Head of caudate nucleus (tissue), 42 donors: ENCODE measurements at places on chromosomes 6 and 20.

DNA sequence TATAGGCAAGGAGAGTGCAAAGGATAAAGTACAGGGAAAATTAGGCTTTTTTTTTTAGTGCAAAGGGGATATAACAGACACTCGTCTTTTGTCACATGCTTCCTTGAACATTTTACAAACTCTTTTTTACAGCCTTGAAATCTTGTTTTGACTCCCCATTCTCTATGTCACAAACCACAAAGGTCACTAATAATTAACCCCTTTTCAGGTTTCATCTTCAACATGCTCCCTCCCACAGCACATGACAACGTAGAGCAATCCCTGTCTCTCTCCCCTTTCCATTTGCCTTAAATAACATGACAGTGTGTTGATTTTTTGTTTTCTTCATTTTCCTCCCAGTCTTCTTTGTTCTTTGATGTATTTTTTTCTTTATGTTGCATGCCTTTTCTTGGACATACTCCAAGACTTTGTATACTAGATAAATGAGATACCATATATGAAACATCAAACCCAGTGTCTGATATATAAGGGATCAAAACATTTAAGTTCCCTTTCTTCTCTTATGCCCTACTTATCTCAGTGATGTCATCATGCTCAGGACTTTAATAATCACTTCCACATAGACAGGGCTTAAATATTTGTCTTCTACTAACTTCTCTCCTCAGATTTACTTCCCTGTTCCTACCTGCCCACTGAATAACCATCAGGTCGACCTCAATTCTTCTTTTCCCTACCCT, 378.7 kb upstream of the HSF2 start:
- DNase-seq: no peak

DNA sequence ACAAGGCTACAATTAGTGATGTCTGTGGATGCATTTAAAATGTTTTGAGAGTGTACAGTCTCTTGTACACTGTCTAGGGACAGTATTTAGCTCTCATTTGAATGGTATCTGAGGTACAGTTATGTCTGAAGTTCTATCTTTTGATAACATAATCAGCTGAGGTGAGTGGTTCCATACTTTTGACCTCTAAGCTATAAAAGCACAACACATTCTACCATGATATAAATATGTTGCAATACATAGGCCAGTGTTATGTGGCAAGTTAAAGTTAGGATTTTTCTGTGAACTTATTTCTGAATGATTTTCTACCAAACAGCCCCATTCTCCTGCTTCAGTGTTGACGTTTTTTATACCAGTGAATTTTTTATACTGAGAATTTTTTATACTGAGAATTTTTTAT, 77.6 kb downstream of the AKAP7 start:
- no peak for DNase-seq

DNA sequence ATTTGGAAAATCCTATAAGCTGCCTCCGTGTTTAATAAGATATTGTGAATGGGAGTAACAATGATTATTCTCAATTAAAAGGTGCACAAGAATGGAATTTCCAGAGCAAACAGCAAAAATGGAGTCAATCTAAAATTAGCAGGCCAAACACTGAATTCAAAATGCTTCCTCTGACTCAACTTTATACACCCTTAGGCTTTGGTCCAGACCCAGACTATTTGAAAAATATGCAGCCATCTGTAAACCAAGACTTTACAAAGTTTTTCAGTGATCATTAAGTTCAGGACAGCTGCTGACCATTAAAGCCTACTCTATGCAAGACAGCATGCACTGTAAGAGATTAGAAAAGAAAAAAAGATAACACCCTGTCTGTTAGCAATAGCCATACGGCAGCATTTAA, 39.4 kb upstream of the CCN6 start:
- no peak for DNase-seq

DNA sequence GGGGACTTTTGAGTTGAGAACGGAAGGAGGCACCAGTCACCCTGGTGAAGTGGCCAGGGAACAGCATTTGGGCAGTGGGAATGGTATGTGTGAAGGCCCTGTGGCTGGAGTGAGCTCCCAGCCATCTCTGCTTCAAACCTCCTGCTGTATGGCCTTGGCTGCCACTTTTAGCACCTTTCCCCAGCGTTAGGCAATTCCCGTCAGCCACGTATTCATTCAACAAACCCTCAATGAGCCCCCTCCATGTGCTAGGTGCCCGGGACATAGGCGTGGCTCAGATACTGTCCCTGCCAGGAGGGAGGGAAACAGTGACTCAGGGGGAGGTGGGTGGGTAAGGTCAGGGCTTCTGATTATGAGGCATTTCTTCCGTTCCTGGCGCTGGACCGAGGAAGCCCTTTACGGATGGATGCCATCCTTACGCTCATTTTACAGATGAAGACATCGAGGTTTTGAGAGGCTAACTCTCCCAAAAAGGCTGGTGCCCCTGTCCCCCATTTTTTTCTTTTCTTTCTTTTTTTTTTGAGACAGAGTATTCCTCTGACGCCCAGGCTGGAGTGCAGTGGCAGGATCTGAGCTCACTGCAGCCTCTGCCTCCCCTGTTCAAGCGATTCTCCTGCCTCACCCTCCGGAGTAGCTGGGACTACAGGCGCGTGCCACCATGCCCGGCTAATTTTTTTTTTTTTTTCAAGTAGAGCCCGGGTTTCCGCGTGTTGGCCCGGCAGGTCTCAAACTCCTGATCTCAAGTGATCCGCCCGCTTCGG, 37.5 kb downstream of the SRC start:
- no peak for DNase-seq

- DNase-seq: no peak
Observed at GRCh38 chr6:84082689-84083265, 49.2 kb downstream of the MRAP2 start.

DNA sequence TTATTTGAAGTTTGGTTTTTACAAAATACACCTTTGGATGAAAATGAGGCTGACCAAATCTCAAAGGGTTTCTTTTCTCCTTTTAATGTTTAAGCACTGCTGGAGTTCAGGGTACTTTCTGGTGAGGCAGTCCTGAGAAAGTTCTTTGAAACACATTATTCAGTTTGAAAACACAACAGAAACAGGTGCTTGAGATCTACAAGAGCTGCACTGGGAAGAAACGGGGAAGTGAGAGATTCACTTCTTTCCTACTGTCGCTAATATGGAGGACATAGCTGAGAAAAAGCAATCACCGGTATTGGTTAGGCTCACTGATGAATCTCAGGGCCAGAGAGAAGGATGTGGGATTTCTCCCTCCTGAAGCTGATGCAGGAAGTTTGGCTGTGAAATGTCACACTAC, 22.9 kb upstream of the TMEM170B start:
- no peak for DNase-seq

- no peak for DNase-seq
Observed at GRCh38 chr6:16929809-16930208, 168.5 kb upstream of the ATXN1 start.

GRCh38 chr20:22688485-22688884, 104.1 kb upstream of the FOXA2 start:
- no peak for DNase-seq

GRCh38 chr20:38873050-38873581, 53.1 kb upstream of the FAM83D start:
- no peak for DNase-seq

GRCh38 chr6:6926856-6927255, 180.9 kb upstream of the RREB1 start:
- DNase-seq: no peak

DNA sequence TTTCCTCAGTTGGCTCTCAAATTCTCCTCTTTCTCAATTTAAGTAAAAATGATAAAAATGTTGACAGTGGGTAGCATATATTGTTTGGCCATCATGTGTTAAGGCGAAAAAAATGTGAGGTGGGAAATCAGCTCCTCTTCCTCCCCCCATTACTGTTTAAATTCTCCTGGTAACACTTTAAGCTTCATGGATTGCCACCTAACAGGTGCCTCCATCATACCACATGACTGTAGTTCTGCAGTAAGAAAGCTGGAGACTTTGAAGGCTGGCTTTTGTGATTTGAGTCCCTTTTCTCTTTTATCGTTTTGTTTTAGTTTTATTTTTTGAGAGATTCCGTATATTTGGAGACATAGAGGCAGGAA, 1.2 kb downstream of the ZFAND3 start:
- DNase-seq: no peak

DNA sequence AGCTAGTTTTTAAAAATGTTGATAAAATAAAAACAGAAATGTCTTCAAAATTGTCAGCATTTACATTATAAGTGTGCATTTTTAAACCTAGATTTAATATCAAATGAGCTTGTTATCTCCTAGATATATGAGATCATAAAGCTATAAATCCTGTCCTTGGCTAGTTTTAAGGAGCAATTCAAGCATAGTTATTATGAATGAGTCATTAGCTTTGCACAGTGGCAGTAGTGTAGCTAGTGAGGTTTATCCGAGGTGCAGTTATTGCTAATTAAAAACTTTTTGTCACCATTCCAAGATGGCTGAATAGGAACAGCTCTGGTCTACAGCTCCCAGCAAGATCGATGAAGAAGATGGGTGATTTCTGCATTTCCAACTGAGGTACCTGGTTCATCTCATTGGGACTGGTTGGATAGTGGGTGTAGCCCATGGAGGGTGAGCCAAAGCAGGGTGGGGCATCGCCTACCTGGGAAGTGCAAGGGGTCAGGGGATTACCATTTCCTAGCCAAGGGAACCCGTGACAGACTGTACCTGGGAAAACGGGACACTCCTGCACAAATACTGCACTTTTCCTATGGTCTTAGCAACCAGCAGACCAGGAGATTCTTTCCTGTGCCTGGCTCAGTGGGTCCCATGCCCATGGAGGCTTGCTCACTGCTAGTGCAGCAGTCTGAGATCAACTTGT, 108.8 kb upstream of the SYNCRIP start:
- DNase-seq: no peak

- DNase-seq: no peak
Observed at GRCh38 chr20:43558412-43559146, at the start of gene SGK2. SGK2 (plus strand) TSS chr20:43559027; CDS start chr20:43566496, 7,469 bp downstream.

DNA sequence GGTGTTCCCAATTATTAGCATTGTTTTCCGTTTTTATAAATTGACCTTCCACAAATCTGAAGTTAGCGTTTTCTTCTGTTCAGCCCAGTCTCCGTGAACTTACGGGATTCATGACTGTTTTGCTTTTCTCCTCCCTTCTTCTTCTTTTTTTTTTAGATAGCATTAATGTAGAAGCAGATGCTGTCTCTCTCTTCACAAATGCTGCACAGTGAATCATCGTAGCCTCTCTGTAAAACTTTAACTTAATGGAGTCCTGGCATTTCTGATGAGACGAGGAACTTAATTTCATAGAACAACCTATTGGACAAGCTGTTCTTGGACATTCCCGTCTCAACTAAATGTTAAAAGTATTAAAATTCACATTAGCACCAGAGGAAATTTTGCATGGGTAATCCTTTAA, 138.0 kb upstream of the EEF1E1 start:
- DNase-seq: no peak

GRCh38 chr6:139926711-139927110, 552.3 kb upstream of the CITED2 start:
- no peak for DNase-seq

DNA sequence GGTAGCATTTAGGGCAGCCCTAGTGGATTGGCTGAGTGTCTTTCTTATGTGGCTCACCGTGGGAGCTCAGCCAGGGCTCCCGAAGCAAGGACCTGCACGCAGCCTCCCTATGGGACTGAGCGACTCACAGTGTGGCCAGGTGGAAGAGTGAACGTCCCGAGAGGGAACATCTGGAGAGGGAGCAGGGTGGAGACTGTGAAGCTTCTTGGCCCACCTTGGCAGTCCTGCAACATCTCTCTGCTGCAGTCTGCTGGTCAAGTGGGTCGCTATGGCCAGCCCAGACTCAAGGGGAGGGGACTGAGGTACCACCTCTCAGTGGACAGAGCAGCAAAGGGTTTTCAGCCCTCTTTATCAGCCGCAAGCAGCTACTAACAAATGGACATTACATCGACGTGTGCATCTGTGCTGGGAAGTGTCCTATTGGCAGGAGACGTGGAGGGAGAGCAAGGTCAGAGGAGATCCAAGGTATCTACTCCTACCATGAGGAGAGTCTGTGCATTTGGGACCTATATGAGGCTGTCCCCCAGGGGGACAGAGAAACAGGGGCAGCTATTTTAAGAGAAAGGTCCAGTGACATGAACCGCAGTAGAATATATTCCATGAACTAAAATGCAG, 49.0 kb upstream of the NXT1 start:
- no peak for DNase-seq

DNA sequence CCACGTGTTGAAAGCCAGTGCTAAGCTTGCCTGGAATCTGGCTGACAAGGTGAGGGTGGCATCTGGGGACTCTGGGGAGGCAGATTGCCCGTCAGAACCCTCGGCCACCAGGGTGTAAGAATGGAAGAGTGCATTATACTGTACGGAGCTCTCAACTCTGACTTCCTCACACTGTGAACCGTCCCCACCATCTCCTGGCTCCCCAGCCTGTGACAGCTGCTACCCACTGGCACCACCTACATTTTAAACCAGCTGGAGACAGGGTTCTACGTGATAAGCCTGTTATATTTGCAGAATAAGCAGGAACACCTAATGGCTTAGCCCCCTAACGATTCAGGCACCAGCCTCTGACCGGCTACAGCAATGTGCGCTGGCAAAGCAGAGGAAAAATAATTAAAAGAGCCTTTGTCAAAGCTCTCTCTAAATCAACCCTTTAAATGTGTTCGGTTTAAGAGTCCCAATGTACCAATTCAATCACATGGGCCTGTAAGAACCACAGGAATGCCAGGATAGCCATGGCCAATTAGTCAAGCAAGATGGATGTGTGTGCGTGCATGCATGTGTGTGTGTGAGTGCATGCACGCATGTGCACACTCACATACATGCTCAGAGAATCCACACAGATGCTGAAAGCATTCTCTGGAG, 89.1 kb upstream of the TAB2 start:
- DNase-seq: no peak

GRCh38 chr20:38161412-38161774, 3.7 kb downstream of the TGM2 start:
- no peak for DNase-seq

DNA sequence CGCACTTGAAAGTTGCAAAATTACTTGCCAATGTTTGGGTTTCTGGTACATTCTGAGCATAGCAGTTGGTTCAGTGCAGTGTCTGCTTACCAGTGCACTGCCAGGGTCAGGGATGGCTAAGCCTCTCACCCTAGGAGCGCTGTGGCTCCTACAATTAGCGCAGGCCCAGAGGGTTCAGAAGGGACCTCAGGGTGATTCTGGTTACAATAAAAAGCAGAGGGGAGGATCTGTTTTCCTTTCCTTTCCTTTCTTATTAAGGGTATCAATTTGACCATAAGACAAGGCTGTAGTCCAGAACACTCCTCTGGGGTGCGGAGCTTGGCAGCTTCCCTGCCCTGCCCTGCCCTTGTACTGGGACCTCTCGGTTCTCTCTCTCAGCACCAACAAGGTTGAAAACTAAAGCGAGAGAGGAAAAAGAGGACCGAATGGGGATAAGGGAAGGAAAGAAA, 2.6 kb downstream of the MAFB start:
- no peak for DNase-seq

DNA sequence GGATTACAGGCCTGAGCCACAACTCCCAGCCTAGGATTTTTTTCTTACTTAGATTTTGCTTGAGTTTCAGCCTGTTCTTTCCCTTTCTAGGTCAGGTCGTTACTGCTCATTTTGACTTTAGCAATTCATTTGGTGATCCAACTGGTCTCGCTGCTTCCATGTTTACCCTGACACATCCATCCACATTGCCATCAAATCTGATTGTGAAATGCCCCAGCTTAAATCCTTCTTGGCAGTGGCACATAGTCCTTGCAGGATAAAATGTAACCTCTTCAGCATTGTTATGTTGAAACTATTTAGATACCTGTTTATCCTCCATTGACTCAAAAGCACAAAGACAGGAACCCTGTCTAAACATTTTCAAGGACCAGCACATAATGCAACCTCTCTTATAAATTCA, 77.2 kb downstream of the DNAH8 start:
- no peak for DNase-seq
